ENCODE measurements at places on chromosomes 2 and 18.

DNA sequence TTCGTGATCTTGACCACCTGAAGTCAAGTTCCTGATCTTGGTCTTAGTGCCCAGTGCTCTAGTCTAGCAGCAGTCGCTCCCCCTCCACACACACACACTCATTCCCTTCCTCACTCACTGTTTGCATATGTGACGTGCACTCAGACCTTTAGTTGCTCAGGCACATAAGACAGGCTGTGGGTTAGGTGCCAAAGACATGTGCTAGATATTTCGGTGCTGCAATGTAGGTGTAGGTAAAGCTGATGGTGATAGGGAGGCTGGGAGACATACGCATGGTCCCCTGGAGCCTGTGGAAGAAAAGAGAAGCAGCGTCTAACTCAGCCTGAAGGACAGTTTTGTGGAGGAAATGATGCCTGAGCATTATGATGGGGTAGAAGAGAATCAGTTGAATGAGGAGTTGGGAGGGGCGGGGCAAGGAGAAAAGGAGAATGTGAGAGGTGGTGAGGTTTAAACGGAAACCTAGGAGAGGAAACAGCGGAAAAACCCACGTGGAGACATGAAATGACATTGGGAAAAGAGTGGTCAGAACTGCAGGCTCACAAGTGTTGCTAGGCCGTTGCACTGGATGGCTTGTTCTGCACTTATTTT lies 3.8 kb downstream of the TTC39C start:
- no peak for DNase-seq

- no peak for DNase-seq
These were observed 368.2 kb downstream of the CDH2 start for GRCh38 chr18:27808683-27809082.

DNA sequence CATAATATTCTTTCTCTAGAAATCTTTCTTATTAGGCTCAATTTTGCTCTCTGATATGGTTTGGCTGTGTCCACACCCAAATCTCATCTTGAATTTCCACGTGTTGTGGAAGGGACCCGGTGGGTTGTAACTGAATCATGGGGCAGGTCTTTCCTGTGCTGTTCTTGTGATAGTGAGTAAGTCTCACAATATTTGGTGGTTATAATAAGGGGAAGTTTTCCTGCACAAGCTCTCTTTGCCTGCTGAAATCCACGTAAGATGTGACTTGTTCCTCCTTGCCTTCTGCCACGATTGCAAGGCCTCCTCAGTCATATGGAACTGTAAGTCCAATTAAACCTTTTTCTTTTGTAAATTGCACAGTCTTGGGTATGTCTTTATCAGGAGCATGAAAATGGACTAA lies 73.8 kb downstream of the CAVIN2 start:
- no peak for DNase-seq

GRCh38 chr2:230758566-230759480 lies 46.2 kb downstream of the CAB39 start:
- DNase-seq: no peak

- DNase-seq: no peak
These were observed 349.3 kb upstream of the SLC39A10 start for GRCh38 chr2:195307751-195308150.

GRCh38 chr18:49560277-49560623 lies 1.6 kb upstream of the LIPG start:
- DNase-seq: no peak

DNA sequence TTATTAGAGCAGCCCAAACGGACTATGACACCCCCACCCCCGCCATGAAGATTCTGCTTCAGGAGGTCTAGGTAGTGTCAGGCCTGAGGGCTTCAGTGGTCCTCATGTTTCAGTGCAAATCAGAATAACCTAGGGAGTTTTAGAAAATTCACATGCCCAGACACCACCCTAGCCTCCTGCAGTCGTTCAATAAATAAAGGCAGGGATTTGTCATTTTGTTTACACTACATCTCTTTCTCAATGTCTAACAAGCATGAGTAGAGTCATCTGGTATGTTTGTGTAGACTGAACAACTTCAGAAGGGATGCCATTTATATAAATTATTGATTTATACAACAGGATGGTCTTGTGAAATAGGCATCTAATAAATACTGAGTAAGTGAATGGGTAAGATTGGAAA lies 112.1 kb upstream of the SERPINE2 start:
- DNase-seq: no peak

DNA sequence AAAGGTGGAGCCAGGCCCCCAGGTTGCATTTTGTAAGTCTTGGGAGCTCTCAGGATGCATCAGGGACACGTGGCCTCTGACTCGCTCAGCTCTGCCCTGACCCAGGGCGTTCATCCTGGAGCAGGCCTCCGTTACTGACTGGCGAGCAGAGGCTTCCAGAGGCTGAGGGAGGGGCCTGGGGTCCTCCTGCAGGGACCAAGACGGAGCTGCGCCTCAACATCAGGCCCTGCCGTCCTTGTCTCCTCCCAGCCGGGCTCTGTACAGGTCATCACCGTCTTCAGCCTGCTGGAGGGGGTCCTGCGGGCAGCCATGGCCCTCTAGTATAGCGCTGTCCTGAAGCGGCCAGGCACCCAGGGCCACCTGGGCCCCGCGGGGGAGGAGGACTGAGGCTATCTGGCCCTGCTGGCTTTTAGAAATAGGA lies 10.2 kb upstream of the ALPP start:
- DNase-seq: no peak

- no peak for DNase-seq
These were observed 484 bp upstream of the ASNSD1 start for GRCh38 chr2:189660803-189661147.

DNA sequence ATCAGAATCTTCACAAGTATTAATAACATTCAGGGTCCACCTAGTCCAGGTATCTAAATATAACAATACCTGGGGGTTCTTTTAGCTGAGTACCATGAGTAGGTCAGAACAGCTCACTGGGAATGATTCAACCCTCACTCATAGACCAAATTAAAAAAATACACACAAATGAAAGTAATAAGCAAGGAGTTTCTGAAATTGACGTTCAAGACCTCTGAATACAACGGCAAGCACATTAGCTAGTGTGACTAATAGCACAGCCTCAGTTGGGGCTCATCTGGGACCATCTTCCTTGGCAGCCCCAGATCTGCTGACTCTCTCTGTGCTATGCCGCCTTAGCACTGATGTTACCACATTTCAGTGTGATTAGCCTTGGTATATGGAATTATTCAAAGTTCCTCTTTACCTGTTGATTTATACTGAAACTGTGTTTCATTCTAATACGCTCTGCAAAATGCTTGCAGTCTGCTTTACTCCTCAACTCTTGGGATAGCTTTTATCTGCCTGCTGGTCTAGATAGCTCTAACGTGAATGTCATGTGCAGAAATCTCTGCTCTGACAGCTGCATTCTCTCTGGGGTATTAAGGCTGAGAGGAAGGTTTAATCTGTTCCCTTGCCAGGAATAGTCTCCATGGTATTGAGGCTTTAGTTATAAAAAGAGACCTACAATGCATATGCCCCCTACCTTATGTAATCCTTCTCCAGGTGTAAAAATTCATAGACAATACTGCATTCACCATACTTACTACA lies 153.3 kb downstream of the METTL4 start:
- DNase-seq: no peak

DNA sequence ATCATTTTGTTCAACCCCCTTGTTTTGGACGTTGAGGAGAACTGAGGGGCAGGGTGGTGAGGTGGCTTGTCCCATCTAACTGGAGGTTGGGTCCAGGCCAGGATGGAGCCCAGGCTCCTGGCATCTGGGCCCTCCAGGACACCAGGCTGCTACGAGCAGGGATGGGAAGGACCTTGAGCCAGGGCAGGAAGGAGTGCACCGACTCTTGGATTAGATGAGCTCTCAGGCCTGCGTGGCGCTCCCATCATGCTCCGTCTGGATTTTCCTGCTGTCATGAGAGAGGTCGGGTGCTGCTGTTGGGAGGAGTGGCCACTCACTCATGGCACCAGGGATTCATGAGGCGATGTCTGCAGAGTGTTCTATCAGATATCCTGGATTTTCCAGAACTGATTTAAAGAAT lies 18.3 kb upstream of the ALLC start:
- no peak for DNase-seq

DNA sequence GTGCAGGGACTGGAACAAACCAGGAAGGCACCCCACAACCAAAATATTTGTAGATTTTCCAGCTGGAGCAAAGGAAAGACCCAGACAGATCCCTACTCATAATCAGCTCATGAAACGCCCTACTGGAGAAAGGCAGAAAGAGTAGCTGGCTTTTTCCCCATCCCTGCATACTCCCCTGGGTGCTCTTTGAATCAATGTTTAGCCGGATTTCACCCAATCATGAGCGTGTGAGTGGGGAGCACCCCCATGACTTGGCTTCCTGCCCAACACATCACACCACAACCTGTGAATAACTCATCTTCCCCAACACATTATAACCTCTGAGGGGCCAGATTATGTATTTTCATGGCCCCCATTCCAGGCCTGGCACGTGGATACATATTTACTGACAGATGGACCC lies 35.1 kb upstream of the SLC14A1 start:
- DNase-seq: no peak

GRCh38 chr18:77118256-77119090 lies 14.1 kb downstream of the MBP start:
- DNase-seq: no peak

GRCh38 chr2:143526498-143526897 lies 397.3 kb downstream of the ARHGAP15 start:
- DNase-seq: no peak

GRCh38 chr2:173991856-173992588 lies 26.8 kb upstream of the SP3 start:
- no peak for DNase-seq

DNA sequence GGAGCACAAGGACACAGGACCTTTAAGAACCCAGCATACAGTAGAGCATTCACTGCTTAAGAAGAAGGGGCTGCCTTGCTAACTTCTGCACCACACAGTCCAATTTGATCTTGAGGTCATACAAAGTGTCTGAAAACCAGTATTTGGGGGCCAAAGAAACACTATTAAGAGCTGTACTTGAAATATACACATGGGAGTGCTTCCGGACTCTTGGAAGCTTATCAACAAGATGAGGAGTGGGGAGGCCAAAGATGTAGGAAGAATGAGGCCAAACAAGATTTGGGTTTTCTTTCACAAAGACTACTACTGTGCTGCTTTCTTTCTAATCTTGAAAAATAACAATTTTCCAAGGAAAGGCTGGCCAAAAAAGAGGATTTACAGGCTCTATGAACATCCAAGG lies 24.8 kb upstream of the MALL start:
- DNase-seq: no peak

DNA sequence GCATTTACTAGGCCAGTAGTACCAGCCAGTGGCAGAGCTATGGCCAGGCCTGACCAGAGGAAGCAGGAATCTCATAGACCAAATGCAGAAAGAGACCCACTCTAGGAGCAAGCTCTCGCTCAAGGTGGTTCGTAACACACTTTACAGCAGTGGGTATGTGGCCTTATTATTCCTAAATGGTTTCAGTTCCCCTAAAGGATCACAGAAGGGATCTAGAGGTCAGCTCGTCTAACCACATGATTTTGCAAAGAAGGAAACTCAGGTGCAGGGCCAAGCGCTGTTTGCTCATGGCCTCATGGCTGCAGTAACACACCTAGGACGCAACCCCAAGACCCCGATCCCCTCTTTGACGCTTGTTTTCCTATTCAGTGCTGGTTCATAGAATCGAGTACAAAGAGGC lies 65.5 kb upstream of the ATG16L1 start:
- DNase-seq: no peak

GRCh38 chr2:218823196-218823855 lies 8.3 kb downstream of the PRKAG3 start:
- no peak for DNase-seq

- no peak for DNase-seq
These were observed 19.3 kb downstream of the SH3YL1 start for GRCh38 chr2:244547-244946.

GRCh38 chr2:186561467-186562208 lies 28.2 kb upstream of the ITGAV start:
- no peak for DNase-seq

DNA sequence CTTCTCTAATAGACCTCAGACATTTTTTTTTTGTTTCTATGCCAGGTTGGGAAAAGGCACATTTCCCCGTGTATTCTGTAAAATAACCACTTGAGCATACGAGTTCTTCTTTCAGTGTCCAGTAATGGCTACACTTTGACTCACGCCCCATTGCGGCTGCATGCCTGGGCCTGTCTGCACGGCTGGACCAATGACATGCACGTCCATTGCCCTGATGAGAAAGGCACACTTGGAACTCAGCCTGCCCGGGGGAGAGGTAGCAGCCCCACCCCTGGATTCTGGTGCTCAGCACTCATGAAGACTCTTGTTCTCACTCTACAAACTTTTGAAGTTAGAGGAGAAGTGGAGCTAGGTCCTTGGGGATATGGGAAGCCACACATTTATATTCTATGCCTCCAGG lies 5.8 kb downstream of the PCARE start:
- DNase-seq: no peak

DNA sequence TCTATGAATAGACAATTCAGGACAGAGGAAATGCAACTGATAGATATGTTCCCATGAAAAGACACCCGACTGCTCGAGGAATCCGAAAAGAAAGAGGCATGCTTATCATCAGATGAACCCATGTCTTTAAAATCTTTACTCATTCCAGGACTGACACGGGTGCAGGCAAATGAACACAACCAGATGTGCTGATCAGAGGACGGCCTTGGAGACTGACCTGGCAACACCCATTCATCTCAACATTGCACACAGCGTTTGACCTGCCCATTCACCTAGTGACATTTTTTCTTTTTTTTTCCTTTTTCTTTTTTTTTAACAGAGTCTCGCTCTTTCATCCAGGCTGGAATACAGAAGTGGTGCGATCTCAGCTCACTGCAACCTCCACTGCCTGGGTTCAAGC lies 377.5 kb downstream of the EIPR1 start:
- DNase-seq: no peak

GRCh38 chr2:127103243-127104165 lies 3.5 kb downstream of the BIN1 start:
- DNase-seq: no peak

- no peak for DNase-seq
These were observed 10.0 kb downstream of the SLC4A5 start for GRCh38 chr2:74333175-74333574.

DNA sequence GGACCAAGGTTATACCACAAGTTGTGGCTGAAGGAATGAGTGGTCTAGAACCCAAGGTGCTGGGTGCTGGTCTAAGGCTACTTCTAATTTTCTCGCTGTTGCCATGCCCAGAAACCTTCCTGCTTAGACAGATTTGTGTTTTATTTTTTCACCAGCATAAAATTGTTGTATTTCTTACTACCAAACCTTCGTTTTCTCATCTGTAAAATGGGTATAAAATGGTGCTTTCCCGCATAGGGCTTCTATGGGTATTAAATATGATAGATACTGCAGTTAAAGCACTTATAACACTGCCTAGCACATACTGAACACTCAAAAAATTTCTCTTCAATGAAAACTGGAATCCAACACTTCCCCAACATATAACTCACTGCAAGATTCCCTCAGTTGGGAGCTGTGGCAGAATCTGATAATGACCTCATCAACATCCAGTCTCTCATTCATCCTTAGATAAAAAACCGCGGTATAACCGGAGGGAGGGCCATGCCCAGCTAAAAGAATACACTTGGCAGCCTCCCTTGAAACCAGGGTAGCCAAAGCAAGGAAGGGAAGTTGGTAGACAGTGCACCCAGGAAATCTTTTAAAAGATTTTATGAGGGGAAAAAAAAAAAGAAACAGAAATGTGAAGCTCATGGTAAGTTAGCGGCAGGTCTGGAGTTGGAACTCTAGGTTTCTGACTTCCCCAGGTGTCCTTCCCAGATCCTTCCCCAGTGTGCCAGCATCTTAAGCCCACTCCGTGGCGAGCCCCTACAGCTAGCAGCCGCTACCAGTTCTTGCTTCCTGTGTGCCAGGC lies 1.2 kb downstream of the NEMP2 start:
- no peak for DNase-seq

- DNase-seq: no peak
These were observed 48.9 kb downstream of the POLR1A start for GRCh38 chr2:86056590-86057331.

GRCh38 chr2:113057117-113057516 lies 1.9 kb upstream of the IL36RN start:
- DNase-seq: no peak
